ENCODE measurements at places on chromosomes 2 and 18.
A peak's percentile ranks its signal among the peaks of the same experiment; 100 is the strongest.

GRCh38 chr2:102657770-102658169 is 38.4 kb downstream of the SLC9A2 start:
- ATAC-seq: no peak

DNA sequence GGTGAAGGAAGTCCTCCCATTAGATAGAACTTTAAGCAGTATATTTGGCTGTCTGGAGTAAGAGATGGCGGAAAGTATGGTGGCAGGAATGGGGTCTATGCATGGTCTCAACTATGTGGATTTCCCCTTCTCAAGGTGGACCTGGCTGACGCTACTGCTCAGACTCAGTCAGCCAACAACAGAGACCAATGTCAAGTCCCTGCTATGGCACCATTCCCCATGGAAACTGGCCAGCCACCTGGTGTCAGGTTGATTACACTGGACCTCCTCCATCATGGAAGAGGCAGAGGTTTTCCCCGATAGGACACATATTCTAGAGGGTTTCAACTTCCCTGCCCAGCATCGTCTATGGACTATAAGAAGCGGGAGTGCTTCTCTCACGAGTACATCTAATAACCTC is 8.6 kb upstream of the FAHD2A start:
- ATAC-seq: no peak

DNA sequence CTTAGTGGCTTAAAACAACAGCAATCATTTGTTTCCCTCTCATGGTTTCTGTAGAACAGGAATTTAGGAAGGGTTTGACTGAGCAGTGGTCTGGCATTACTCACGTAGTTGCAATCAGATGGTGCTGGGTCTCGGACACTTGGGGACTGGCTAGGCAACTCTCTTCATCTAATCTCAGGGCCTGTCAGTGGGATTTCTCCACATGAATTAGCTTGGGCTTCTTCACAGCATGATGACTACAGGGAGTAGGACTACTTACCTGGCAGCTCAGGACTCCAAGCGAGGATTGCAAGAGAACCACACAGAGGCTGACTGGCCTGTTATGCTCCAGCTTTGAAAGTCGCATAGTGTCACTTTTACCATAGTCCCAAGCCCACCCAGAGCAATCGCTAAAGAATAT is 125.1 kb downstream of the TTC27 start:
- ATAC-seq: no peak

GRCh38 chr2:29615841-29616240 is 305.5 kb downstream of the ALK start:
- ATAC-seq: no peak

GRCh38 chr2:58971511-58972360 is 730.6 kb upstream of the FANCL start:
- no peak for ATAC-seq

GRCh38 chr2:186591506-186591890 is 1.6 kb downstream of the ITGAV start:
- ATAC-seq: no peak

DNA sequence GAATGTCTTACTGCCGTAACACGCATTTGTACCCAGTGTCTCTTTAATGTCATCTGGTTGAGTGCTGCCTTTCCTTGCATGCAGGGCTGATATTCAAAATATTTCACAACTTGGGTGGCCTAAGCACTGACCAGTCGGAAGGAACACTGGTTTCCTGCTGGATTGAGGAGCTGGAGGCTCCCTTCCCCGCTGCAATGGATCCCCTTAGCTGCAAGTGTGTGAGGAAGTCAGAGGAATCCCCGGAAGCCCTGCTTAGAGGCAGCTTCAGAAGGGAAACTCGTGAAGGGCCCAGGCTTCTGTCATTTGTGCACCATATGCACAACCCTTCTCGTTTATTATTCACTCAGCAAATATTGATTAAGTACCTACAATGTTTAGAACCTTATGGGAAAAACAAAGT is 33.2 kb upstream of the SP3 start:
- ATAC-seq: no peak

GRCh38 chr2:127515383-127515915 is 10.8 kb downstream of the IWS1 start:
- peak; percentile 22 for ATAC-seq

GRCh38 chr2:197264332-197264731 is 46.2 kb downstream of the ANKRD44 start:
- ATAC-seq: no peak

GRCh38 chr18:13910986-13911385 is 4.3 kb downstream of the MC2R start:
- ATAC-seq: no peak

DNA sequence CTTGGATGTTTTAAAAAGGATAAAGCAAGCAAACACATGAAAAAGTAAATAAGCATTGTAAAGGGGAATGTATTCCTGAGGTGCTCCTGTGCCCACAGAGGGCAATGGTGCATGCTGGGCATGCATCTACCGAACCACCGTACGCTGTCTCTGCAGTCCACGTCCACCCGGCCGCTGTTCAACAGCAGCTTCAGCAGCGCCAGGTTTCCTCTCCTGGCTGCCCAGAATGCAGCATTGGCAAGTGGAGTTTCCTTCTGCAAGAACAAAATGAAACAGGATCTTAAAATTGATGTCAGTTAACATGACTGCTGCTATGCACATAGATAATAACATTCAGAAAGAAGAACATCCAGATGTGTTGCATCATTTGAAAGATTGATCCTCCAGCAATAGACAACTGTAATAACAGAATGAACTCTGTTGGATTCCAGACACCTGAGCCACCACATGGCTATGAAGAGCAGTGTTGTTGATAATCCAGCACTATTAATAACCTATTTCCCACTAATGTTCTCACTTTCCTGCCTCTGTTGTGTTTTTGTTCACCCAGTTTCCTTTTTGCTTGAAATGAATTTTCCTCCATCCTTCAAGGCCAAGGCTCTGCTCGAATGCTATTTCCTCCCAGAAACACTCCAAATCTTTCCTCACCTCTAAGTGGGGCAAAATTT is 13.6 kb downstream of the ANKRD29 start:
- ATAC-seq: no peak

GRCh38 chr2:215059724-215060123 is 78.7 kb downstream of the ABCA12 start:
- ATAC-seq: no peak

DNA sequence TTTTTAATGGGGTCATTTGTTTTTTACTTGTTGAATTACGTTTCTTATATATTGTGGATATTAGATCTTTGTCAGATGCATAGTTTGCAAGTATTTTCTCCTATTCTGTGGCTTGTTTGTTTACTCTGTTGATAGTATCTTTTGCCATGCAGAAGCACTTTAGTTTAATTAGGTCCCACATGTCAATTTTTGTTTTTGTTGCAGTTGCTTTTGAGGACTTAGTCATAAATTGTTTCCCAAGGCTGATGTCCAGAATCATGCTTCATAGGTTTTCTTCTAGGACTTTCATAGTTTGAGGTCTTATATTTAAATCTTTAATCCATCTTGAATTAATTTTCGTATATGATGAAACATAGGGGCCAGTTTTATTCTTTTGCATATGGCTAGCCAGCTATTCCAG is 13.2 kb downstream of the PIKFYVE start:
- no peak for ATAC-seq

DNA sequence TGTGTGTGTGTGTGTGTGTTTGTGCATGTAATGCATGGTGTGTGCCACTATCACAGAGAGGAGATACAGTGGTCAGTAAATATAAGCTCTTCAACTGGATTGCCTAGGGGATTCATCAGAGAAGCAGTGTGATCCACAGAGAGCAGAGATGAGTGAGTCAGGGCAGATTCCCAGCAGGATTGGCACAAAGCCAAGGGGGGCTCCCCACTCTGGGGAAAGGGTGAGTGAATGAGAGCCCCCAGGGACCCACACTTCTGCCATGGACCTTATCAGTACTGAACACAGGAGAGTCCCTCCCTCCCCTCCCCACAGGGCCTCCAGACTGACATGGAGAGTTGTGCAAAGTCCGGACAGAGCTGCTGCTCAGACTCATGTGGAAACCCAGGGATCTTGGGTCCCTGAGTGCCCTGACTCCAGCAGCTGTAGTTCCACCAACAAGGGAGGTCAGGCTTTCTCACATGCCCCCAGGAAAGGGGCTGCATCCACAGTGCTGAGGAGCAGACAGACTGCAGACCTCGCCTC is 748.8 kb downstream of the NR4A2 start:
- peak; percentile 31 for ATAC-seq

DNA sequence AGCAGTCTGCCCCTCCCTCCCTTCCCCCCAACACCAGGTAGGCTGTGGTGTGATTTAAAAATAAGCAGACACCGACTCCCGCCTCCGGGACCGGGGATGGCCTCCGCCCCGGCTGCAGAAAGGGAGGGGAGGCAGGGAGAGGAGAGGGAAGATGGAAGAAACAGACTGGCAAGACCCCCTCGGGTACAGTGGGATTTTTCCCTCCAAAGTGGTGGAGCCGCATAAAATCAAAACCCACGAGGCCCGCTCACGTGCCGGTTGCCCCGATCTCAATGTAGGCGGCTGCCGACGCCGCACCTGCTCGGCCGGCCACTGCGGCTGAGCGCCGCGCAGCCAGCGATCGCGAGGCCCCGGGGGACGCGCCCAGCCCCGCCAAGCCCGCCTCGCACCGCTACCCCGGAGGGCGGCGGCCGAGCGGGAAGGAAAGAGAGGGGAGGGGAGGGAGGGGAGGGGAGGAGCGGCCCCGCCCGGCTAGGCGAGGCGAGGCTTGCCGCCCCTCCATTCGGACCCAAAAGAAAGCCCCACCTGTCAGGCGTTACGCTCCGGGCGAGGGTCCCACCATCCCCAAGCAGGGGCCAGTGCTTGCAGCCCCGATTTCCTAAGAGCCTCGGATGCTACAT is 811 bp downstream of the ADD2 start:
- ATAC-seq: peak; percentile 34

GRCh38 chr18:56890632-56891031 is 239.5 kb downstream of the WDR7 start:
- ATAC-seq: peak; percentile 50

GRCh38 chr2:45904946-45905631 is 253.6 kb downstream of the PRKCE start:
- ATAC-seq: peak; percentile 23

DNA sequence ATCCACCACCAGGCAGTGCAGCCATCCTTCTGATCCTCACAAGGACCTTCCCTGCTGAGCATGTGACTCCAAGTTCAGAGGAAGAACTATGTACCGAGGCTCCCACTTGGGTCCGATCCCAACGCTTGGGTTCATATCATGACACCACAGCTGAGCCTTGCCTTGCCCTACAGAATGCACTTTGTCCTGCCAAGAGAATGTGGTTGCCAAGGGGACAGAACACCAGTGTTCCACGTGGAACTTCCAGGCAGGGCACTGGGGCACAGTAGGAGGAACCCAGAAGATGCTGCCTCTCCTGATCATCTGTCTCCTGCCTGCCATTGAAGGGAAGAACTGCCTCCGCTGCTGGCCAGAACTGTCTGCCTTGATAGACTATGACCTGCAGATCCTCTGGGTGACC is at the start of gene TEX51:
Gene TEX51, plus strand, starts transcription at position 255 of the 400 bp plus-strand sequence. Its CDS starts 29 bp downstream, at position 284.
- ATAC-seq: no peak

GRCh38 chr18:3611313-3612090 is 161.5 kb downstream of the TGIF1 start:
- no peak for ATAC-seq

GRCh38 chr2:208192611-208193236 is 2.9 kb upstream of the C2orf80 start:
- no peak for ATAC-seq

DNA sequence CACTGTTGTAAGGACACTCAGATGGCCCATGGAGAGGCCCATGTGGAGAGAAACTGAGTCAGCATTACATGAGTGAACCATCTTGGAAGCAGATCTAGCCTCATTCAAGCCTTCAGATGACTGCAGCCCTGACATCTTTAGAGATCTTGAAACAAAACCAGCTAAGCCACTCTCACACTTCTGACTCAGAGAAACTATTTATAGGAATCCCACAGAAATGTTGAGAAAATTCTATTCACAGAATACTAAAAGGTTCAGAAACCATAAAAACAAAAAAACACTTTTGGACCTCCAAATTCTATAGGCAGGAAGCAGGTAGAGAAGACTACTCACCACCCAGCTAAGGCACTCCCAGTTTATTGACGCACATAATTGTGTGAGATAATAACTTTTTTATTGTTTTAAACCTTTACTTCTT is 8.7 kb downstream of the TMEM169 start:
- ATAC-seq: no peak

DNA sequence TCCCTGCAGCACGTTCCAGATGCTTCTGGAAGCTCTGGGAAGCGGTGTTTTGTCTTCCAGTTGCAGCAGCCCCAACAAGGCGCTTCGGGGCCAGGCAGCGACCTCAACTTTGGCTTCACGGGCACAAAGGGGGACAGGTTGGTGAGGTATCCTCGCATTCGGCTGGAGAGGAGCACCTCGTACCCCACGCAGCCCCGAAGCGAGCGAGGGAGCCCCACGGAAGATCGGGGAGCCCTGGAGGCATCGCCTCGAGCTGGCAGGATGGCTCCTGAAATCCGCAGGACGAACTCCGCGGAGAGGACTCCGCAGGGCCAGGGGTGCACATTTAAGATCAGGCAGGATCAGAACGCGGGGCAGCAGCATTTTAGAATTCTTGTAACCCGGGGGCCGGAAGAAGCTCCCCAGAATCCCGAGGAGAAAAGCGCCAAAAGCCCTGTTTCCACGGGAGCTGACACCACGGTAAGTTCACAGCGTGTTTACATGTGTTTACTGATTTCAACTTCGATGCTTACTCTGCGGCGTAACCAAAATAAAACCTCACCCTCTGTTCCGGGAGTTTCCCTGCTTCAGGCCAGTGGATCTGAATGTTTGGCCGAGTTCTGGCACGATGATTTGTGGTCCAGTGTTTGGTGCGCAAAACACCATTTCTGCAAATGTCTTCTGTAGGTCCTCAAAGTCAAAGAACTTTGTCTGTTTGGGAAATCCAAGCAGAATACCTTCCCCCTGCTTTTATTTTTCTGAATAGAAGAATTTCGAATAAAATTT is 212.5 kb downstream of the NEDD4L start:
- ATAC-seq: no peak

- no peak for ATAC-seq
Measured at GRCh38 chr2:142892715-142893114, 15.3 kb downstream of the KYNU start.

- no peak for ATAC-seq
Measured at GRCh38 chr2:176536439-176537133, 267.3 kb downstream of the MTX2 start.

Data from gastroesophageal sphincter (tissue), 4 donors.